Fibroblast of skin of left quadriceps (primary cell): ENCODE measurements at places on chromosomes 2 and 18.

DNA sequence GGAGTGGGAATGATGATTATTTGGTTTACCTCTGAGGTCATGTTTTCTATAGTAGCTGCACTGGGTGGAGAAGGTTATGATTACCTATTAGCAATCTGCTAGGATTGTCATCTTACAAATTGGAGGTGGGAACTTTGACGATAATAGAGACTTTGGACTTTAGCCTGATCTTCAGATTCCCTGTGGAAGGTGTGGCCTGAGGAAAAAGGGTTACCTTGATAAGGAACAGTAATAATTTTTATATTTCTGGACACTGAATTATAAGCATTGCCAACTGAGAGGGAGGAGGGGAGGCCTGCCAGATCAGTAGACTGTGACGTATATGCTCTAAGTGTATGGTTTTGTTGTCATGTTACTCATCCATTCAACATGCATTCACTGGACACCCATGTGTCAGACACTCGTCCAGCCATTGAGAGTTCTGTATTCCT is 183.4 kb upstream of the FOSL2 start:
- no peak for DNase-seq

DNA sequence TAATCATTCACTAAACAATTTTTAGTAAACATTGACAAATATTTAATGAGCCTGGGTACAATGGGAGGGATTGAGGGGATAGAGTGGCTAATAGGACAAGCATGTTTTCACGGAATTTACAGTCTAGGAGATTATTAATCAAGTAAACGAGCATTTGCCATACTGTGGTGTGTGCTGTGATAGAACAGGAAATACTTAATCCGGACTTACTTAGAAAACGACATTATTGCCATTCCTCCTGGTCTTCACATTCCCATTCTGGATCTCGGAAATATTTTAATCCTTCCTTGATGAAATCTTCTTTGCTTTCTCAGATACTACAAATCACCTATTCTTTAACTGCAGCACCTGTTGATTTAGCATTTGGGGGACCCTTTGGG is 905 bp downstream of the TTLL4 start:
- no peak for DNase-seq

- DNase-seq, result no peak
Measured at GRCh38 chr2:71530641-71531332, 77.4 kb downstream of the DYSF start.

GRCh38 chr18:62838475-62839098 is 123.2 kb downstream of the PHLPP1 start:
- no peak for DNase-seq

GRCh38 chr2:45278365-45279078 is 269.3 kb upstream of the SIX2 start:
- DNase-seq, result no peak
